ENCODE measurements at places on chromosomes 5 and 9.

DNA sequence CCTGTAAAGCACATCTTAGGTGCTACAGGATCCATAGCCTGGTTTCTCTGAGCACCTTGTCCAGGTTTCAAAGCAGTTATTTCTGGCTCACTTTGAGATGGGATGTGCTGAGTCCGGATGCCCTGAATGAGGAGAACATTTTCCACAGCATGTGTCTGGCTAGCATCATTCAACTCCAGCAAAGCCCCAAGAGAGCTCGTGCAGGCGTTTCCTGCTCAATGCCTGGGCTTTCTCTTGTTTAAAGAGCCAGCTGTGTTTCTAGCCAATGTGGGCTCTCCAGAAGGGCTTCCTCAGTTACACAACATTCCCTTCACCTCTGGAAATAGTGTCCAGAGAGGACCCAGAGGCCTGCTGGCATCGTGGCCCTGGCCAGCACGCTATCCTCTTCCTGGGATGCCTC is 411.7 kb downstream of the DMAC1 start:
- no peak for DNase-seq

DNA sequence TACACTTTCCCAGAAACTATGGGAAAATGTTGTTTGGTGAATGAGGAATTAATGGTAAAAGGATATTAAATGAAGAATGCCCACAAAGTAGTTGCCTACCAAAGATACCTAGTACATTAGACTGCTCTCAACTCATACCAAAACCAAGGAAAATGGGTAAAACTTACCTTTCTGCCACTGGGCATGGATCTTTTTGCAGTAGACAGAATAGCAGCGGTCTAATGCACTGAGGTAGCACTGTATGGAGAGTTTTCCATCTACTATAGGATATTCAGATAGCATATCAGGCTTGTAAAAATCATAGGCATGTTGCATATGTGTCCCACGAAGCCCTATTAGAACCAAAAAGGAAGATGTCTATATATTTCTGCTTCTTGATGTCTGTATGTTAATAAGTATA is 16.4 kb downstream of the HMGCS1 start:
- DNase-seq, result no peak

DNA sequence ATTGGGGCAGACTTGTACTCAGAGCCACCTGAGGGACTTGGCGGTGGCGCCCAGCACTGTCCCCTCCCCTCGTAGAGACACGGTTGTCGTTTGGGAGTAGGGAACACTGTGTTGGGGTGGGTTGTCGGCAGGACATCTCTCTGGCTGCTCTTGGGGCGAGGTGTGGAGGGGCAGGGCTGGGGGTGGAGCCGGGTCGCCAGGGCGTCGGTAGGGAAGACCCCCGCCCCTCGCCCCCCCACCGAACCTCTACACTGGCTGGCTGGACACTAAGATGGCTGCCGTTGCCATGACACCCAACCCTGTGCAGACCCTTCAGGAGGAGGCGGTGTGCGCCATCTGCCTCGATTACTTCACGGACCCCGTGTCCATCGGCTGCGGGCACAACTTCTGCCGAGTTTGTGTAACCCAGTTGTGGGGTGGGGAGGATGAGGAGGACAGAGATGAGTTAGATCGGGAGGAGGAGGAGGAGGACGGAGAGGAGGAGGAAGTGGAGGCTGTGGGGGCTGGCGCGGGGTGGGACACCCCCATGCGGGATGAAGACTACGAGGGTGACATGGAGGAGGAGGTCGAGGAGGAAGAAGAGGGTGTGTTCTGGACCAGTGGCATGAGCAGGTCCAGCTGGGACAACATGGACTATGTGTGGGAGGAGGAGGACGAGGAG is 778 bp downstream of the TRIM41 start:
- DNase-seq, result no peak

GRCh38 chr5:77177576-77177975 is 32.9 kb upstream of the PDE8B start:
- DNase-seq, result no peak

- DNase-seq, result peak; percentile 38
Observed at GRCh38 chr5:178483620-178484019, 106.6 kb downstream of the COL23A1 start.

DNA sequence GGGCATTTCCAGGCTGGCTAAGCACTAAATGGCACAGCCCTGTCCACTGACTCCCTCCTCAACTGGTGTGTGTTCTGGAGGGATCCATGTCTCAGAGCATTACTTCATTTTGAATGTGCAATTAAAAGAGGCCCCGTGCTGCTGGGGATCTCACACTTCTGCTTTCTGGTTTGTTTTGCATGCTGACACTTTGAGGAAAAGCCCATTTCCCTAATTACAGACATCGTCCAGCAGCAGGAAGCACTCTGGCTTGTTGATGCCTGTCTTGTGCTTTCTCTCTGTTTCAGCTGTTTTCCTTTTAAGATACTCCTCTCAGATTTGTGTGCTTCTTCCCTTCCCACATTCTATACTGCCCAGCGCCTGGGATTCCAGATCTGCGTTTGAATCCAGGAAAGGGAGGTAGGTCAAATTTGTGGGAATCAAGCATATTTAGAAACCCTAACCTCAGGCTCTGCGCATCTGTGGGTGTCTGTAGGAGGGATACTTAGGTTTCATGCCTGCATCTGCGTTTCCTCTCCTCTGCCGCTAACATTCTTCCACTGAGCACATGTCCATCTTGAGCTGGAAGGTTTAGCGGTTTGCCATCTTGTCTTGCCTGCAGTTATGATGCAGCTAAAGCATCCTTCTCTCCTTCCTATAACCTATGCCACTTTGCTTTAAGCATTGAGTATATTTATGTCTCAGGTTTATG is 25.7 kb downstream of the SYK start:
- DNase-seq, result no peak

- DNase-seq, result no peak
Observed at GRCh38 chr5:164235300-164235891, 730.0 kb downstream of the MAT2B start.

- DNase-seq, result no peak
Observed at GRCh38 chr5:178788381-178789085, 58.1 kb upstream of the ZNF354A start.

DNA sequence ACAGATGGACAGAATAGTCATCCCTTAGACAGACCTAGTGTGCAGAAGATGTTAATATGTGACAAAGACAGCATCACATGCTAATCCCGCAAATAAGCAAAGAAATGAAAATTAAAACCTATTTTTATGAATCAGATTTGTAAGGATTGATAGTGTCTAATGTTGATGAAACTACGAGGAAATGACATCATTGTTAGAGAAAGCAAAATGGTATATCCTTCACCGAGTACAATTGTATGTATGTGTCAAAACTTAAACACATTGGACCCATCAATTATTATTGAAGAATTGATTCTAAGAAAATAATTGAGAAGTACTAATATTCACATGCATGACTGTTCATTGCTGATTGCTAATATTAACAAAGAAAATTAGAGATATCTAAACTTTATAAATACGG is 493.2 kb downstream of the BNC2 start:
- DNase-seq, result no peak

All from stimulated activated CD8-positive, alpha-beta memory T cell treated with anti-CD3 and anti-CD28 coated beads, Interleukin-7, amount 100 ng/mL, for 4 hours (primary cell).